Activated T-cell treated with anti-CD3 and anti-CD28 coated beads for 4 hours (primary cell): ENCODE measurements at places on chromosomes 13 and 19.
A peak's percentile ranks its signal among the peaks of the same experiment; 100 is the strongest.

DNA sequence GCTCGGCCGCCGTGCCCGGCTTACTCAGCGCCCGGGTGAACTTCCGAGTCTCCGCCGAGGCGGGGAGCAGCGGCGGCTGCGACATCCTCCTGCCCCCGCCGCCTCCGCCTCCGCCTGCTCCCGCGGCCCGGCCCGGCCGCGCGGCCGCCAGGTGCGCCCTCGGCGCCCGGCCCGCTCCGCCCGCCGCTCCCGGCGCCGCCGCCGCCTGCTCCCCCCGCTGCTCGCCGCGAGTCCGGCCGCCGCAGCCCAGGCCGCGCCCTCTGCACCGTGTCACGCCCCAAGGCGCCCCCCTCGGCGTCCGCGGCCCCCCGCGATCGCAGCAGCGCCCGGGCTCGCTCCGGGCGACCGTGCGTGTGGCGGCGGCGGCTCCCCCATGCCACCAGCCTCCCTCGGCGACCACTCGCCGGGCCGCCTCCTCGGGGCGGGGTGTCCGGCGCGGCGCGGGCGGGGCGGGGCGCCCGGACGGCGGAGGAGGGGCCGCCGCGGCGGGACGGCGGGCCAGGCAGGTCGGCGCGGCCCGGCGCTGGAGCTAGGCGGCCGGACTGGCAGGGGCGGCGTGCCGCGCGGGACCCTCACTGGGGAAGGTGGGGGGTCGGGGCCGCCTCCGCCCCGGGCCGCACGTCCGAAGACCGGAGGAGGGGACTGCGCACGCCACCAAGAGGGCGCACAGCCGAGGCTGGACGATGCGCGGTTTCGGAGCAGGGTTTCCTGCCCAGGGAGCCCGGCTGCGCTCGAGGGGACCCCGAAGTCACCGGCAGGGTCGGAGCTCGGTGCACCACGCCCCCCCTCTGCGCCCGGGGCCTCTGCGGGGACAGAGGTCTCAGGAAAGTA lies 108.6 kb upstream of the DOCK9 start:
- peak; percentile 68 for DNase-seq

- no peak for DNase-seq
Measured at GRCh38 chr13:106139942-106140341, 395.5 kb downstream of the EFNB2 start.

DNA sequence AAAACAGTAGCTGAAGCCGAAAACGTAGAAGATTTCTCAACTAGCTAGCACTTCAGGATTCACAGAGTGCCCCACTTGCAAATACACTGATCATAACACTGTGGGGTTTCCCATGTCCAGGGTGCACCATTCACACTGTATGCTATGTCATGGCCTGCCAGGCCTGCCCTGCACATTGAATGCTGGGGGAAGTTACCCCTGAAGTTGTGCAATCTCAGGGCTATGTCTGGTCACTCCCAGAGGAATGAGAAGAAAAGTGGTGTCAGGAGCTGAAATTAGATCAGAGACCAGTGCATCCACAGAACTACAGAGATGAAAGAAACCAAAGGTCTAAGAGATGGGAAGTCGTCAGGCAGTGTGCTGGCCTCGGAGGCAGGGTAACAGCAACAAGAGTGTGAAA lies 196.8 kb downstream of the RAP2A start:
- no peak for DNase-seq

DNA sequence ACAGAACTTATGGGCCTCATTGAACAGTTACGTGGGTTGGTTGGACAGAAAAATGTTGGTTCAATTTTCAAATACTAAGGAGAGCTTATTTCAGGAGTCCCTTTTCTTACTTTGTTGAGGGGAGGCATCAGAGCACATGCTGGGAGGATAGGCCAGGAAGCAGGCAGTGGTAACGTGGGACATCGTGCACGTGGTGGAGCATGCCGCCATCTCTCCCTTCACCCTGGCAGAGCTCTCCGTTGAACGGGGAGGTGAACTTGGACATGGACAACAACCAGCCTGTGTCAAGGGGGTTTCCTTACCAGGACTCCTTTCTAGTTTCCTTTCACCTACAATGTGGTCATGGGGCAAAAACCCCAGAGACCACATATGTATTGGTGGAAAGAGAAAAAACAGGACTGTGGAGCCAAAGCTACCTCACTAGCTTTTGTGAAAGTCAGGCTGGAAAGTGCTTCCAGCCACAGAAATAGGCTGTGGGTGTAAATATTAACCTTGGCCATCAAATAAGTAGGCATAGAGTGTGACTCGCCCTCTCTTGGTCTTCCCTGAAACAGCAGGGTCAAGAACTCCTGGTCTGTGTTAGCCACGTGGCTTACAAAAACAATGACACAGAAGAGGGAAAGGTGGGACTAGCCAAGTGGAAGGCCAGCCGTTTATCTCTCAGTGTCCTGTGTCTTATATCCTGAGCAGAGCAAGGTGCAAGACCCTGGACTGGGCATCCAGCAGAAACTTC lies 14.4 kb downstream of the MICOS13 start:
- no peak for DNase-seq

GRCh38 chr19:327291-328024 lies 17.1 kb downstream of the MIER2 start:
- DNase-seq, result no peak

DNA sequence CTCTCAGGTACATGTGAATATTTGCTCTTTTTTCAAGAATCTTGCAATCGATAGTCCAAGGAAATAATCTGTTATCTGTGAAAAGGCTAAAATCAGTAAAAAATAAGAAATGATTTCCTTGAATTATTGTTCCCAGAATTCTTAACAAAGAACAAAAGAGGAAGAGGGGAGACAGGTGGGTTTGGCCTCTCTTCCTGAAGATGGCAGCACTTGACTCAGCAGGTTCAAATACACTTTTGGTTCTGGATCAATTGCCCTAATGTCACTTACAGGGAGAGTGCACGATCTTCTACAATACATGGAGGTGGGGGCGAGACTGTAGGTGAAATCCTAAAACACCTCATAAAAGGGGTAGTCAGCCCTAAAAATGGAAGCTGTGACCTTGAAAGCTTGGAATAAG lies 358.7 kb downstream of the IRS2 start:
- DNase-seq, result no peak

DNA sequence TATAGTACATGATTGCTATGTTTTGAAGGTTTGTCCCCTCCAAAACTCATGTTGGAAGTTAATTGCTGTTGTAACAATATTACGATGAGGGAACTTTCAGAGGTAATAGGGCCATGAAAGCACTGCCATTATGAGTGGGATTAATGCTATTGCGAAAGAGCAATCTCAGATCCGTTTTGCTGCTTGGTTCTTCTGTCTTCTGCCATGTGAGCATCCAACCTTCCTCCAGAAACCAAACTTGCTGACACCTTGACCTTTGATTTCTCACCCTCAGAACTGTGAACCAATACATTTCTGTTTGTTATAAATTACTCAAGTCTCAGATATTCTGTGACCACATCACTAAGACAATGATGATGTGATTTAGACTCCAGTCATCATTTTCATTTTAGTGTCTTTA lies 2590.9 kb downstream of the PCDH9 start:
- DNase-seq, result no peak

DNA sequence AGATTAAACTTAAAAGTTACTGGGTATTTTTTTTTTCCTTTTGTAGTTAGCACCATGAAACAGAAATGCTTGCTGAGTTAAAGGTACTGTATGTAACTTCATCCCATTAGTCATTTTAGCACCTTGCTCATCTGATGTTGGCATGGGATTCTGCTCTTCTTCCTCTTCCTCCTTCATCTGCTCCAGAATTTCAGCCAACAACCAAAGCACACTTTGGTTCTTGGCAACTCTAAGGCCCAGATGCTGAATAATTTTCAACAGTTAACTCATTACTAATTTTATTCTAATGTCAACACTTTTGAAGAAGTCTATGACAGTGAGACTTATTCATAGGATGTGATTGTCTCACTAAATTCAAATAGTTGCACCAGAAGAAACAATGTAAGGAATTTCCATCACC lies 359.2 kb downstream of the KCTD12 start:
- DNase-seq, result no peak

GRCh38 chr19:54317965-54318240 lies 4.9 kb upstream of the LILRA5 start:
- DNase-seq, result no peak

DNA sequence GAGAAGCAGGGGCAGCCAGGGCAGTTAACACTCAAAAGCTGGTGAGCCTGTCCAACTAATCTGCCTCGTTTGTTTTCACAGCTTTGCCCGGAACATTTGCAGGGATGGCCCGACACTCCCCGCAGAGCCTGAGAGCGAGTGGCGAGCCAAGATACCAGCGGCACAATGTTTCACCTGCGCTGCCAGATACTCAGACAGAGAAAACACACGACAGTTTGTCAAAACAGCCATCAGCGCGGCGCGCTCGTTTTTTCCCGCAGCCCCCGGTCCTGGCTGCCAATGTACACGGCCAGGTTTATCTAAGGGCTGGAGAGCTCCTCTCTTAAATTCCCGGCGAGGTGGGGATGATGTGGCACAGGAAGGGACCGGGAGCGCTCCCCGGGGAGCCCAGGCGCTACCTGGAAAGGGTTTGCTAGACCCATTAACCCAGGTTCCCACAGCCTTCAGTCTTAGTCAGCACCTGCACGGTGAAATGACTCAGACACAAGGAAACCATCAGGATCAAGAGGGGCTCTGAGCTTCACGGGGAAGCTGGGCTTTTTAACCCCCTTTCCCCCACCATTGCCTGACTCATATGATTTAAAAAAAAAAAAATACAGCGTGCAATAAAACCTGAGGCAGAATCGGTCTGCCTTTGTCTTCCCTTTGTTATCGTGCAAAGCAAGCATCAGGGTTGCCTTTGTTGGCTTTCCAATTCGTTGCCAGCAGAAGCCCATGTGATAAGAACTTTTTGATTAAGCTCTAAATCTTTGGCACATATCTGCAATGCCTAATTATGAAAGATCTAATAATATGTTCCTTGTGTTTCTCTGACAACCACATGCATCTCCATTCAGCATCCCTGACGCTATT lies 186.2 kb downstream of the EFNB2 start:
- DNase-seq, result no peak

DNA sequence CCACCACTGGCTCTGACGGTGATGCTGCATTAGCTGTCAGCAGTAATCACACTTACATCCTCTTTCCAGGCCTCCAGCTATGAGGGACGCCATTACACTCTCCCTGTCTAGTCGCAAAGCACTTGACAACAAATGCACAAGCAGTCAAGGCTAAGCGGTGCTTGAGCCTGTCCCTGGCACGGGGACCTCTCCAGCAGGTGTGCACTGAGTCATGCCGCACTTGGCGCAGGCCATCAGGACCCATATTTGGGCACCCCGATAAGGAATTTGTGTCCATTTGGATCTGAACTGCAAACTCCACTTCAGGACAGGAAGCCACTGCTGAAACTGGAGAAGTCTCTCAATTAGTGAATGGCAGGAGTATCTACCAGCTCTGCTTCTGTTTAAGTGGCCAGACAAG lies 301.9 kb upstream of the OBI1 start:
- DNase-seq, result no peak

DNA sequence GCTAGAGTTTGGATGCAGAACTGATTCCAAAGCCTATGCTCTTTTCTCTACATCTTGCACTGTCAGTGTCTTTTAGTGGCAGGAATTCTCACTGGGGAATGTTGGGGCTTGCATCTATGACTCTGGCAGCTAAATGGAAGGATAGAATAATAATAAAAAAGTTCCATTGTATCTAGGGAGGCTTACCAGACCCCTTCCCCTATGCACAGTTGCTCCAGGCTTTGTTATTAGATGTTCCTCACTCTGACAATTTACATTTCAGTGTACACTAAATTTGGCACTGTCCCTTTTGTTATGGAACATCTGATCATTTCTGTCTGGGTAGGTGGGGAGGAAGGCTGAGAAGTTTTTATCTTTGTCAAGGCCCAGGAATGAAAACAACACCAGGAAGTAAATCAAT lies 3.7 kb upstream of the TRIM13 start:
- DNase-seq, result no peak

DNA sequence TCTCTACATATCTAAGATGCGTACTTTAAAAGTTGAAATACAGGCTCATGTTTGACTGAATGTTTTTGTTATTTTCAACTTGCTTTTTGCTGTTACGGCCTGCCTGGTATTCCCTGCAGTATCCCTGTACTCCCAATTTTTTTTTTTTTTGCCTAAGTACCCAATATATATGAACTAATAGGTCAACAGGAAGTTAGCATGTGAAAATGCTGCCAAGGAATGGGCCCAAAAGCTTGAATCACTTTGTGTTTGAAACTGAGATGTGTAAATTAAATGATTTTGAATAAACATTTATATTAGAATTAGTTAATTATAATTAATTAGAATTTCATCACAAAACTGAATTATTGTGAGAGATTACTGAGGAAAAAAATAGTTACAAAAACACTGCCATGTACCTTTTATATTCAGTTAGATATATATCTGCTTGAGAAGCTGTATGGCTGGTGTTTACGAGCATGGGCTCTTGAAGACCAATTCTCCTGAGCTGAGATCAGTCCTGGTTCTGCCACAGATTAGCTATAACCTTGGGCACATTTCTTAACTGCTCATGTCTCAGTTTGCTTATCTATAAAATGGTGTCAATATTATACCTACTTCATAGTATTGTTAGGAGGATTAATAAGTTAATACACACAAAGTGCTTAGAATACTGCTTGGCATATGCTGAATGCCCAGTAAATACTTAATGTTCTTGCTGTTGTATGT lies 16.0 kb downstream of the TDRD3 start:
- DNase-seq, result no peak

DNA sequence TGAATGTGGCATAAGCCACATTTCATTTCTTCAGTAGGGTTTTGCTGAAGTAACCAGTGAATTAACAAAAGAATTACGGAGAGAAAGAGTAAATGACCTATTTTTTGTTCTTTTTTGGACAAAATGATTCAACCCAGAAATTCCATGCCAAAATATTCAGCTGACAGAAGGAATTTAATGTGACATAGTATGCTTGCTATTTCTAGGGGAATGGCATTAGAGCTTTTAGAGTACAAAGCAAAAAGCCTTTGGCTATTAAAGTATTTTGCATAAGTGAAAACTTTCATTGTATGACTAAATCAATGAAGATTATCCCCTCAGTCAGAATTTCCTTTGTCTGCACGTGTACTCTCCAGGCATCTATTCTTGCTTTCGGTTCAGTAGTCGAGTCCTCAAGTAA lies 465.3 kb downstream of the COG6 start:
- DNase-seq, result no peak

DNA sequence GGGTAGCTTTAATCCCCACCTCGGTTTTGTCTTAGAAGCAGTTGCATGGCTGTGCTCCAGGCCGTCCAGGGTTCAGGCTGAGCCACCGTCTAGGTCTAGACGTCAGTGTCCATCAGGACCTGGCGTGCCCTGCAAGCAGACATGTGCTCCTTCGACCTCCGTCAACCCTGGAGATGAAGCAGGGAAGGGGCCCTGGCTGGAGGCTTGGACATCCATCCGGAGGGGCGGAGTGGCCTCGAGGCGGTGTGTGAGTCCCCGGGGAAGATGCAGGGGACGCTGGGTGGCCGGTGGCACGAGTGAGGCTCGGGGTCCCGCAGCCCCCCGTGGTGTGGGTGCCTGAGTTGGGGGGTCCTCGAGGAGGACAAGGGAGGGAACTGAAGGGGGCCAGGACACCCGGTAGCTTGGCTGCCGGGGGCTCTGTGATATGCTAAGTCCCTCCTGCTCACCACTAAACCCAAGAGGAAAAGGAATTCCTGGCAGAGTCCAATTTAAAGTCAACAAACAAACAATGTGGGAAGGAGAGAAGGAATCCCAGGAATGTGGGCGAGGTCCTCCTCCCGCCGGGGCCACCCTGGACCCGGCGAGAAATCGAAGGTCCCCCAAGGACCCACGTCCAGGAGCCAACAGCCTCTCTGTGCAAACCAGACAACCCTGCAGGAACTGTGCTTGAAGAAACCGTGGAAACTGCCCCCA lies 14.9 kb upstream of the PTBP1 start:
- DNase-seq, result no peak
